BJ (cell line): ENCODE measurements at places on chromosomes 1 and 21.

GRCh38 chr1:241357366-241358340, 648 bp upstream of the RGS7 start:
- DNase-seq = no peak

GRCh38 chr1:172473842-172474241, 30.0 kb upstream of the PIGC start:
- no peak for DNase-seq

DNA sequence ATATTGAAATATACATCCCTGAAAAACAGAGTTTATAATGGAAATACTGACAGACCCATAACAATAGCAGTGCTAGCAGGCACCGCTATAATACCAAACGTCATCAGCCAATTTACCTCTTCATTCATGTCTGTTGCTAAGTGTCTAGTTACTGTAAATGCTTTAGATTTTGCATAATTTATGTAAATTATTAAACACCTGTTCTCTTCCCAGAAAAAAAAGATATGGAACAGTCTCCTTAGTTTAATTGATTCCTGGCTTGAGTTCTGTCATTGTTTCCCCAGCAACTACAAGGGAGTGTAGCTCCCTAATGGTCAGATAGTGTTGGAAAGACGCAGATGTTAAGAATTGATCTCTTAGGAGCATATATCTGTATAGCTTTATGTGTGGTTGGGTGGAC, 817.9 kb upstream of the ADGRL2 start:
- DNase-seq = no peak

GRCh38 chr1:231855926-231856325, 229.3 kb downstream of the DISC1 start:
- no peak for DNase-seq

DNA sequence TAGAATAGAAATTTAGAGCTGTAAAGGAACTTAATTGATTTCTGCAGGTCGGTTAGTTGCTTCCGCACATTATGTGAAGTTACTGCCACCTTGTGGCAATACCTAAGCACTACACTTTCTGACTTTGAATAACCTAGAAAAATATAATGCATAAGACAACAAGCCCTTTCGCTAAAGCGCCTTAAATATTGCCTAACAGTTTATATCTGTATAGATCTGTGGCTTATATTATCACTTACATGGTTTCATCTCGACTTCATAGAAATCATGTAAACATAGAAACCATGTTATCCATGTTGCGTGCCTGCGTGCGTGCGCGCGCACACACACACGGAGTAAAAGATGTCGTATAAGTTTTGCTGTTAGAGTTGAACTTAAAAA, 10.9 kb upstream of the IFI16 start:
- peak; percentile 35 for DNase-seq

GRCh38 chr1:84773933-84774497, 83.8 kb upstream of the SSX2IP start:
- no peak for DNase-seq

DNA sequence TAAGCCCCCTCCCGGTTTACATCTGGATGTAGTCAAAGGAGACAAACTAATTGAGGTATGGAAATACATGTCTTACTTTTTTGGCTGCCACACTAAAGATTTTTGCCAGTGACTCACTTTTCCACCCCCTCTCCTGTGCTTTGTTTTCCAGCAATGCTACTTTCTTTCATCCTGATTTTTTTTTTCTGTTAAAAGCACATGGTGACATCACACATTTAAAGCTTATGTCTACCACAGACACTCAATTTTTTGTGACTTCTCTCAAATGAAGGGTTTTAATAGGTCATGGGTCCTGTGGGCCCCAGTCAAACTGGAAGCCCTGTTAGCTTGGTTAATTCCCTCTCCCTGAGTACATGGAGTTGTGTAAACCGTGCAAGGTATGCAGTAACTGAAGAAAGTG, 2.2 kb downstream of the PPP1R8 start:
- DNase-seq = peak; percentile 6

DNA sequence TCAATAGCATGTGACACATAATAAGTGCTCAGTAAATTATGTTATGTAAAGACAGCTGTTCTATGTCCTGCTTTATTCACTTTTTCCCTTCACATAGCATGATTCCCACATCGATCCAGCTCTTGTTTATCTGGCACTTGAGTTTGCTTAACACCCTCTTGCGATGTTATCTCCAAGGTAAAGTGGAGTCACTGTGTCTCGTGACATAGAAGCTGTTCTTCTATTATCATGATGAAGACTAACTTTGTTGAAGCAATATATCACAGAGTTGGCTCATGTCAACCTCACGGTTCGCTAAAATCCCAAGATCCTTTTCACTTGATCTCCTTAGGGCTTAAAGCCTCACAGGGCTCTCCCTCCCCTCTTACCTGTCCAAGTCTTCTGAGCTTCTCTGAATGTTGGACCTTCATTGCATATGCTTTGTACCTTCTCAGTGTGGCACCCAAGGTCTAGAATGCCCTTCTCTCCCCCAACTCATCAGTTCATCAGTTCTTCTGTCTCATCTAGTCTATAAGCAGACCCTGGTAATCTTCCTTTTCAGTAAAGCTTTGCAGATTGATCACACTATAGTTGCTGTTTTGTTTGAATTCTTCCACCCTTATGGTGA, 38.0 kb downstream of the PLXNA2 start:
- no peak for DNase-seq

DNA sequence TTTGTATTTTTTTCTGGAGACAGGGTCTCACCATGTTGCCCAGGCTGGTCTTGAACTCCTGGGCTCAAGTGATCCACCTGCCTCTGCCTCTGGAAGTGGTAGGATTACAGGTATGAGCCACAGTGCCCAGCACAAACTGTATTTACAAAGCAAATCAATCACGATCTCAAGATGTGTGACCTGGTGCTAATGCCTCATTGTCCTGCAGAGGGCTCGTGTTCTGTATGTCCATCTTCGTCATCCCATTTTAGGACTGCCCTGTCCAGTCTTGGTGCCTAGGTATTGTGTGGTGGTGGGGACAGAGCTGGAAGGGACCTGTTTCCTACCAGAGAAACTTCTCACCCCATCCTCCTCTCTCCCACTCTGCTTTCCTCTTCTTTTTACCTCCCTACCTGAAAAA, 20.2 kb downstream of the PROK1 start:
- no peak for DNase-seq

DNA sequence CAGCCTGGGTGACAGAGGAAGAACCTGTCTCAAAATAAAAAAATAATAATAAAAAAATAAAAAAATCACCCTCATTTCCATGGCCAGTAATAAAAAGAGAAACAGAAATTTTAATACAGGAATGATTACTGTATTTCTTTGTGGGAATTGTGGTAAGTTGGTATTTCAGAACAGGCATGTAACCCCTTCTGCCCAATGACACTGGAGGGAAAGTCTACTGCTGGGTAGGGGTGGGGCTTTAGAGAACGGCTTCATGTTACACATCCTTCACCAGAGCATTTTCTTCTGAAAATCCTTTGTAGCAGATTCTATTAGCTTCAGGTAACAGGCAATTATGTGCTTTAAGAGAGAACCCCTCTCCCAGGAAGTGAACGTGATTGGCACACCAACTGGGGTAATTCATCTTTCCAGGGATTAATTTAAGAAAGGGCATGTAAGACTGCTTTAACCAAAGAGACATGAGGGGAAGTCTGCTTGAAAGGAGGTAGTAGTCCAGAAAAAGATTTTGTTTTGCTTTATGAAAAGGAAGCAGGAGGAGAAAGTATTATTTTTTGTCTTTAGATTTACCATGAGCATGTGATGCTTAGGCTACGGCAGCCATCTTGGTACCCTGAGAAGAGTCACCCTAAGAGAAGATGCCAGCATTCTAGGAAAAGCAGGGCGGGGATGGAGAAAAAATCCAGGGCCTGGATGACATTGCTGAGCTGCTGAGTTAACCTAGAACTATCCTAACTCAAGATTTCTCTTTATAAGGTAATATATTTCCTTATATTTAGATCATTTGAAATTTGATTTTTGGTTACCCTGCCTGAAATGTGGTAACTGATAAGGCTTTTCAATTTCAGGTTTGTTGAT, 57.7 kb upstream of the DPT start:
- DNase-seq = no peak

DNA sequence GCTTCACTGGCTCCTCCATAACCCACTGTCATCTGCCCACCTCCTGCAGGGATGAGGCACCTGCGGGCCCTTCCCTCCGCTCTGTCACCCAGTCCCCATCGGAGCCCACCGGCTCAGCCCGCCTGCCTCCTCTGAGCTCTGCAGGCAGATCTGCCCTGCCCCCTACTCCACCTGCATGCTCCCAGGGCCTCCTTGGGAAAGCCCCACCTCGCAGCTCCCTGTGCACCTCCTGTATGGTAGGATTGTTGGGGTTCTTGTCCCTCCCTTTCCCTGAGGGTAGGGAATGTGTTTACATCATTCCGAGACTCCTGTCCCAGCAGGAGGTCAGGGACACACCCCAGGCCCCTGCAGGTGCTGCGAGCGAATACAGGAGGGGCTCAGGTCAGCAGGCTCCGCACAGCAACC, 50.5 kb downstream of the SIK1 start:
- DNase-seq = no peak

DNA sequence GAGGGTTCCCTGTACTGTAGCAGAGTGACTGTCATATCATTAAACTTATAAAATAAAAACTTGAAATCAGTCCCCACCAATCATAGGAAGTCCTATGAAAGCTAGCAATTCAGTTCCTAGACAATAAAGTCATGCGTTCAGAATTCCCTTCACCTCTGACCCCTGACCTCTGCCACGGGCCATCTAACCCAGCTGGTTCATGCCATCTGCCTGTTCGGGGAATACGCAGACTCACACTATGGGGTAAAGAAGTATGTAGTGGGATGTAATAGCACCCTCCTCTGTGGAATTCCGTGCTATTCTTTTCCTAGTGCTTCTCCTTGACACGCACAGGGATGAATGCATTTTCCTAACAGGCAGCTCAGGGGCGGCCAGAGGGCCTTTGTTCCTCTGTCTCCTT, 2.1 kb downstream of the GSTM4 start:
- DNase-seq = no peak

DNA sequence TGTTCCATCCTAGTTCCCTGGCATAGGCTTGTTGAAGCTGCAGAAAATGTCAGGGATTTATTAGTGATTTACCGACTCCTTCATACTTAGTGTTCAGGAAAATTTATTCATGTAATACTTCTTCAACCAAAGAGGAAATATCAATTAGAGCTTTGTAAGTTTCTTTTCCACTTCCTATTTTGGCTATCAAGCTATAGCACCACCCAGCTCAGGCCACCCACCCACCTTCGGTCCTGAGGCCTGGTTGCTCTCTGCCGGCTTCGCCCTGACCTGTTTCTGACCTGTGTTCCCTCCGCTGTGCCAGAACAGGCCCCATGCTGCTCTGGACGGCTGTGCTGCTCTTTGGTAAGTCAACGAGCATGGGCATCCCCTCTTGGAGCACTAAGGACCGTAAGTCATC, at the start of gene FCRL6:
TSS of gene FCRL6 (plus strand) at position 250 of the 400 bp plus-strand sequence. CDS start at position 315, 65 bp downstream.
- no peak for DNase-seq

GRCh38 chr1:86542631-86543030, 4.2 kb upstream of the CLCA4 start:
- no peak for DNase-seq

GRCh38 chr1:27542463-27543273, 52.7 kb upstream of the WASF2 start:
- no peak for DNase-seq

DNA sequence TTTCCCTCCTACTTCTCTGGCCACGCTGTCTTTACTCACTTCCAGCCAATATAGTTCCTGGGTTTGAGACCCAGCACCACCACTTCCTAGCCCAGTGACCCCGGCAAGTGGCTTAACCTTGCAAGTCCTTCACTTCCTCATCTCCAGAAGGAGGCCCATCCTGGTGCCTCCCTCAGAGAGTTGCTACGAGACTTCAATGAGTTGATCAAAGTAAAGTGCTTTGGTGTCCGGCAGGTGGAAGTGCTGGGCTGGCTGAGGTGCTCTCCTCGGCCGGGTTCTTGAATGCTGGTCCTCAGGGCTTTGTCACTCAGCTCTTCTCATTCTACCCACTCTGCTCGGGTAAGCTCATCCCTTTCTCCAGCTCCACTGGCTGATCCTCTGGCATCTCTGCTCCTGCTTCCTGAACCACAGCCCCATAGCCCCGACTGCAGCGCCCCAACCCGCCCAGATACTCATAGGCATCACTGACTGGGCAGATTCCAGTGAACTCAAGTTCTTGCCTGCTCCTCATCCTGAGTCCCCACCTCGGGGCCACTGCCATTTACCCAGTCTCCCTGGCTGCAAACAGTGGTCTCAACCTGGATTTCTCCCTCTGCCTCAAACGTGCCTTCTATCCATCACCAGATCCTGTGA, 75.8 kb upstream of the WNT4 start:
- DNase-seq = no peak

GRCh38 chr1:234647245-234647644, 37.3 kb upstream of the IRF2BP2 start:
- DNase-seq = no peak

GRCh38 chr1:106676021-106676420, 380.5 kb upstream of the PRMT6 start:
- DNase-seq = peak; percentile 38

DNA sequence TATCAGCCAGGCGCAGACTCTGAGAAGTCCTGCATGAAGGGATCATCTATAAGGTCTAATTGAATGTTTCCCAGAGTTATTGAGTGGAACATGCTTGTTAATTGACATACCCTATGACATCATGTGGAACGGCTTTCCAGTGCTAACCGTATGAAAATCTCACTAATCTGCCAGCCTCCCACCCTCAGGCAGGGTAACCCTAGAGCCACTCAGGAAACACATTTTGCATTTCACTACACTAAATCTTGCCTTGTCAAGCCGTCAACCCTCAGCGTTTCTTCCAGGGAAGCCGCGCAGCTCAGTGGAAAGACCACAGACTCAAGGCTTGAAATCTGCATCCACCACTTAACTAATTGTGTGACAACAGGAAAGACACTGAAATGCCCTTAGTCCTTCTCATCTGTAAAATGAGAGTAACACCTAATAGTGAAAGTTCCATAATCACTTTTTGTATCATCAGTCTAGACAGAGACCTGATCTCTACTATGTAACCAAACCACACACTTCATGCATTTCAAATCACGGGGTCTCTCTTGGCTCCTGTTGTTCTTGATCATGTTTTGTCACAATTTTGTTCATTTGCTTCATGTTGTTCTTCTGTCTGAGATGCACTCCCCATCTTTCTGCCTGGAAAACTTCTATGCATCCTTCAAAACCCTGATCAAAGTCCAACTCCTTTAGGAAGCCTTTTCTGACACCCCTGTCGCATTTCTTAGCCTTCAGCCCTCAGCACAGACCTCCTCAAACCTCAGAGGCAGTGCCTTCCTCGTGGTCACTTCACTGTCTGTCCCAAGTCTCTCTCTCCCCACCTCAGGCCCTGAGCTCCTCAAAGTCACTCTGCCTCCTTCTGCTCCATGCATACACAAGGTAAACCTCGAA, 246.5 kb downstream of the TOMM20 start:
- no peak for DNase-seq

- no peak for DNase-seq
These were observed 71.1 kb downstream of the LGR6 start for GRCh38 chr1:202264726-202265125.

- no peak for DNase-seq
These were observed 15.5 kb upstream of the POFUT2 start for GRCh38 chr21:45303091-45303615.
